Memory B cell (primary cell): ENCODE measurements at places on chromosomes 7 and 10.
A peak's percentile ranks its signal among the peaks of the same experiment; 100 is the strongest.

- no peaks in the 10 kb centered on the region for H3K4me1 ChIP-seq
- peaks cover 3% of the 10 kb centered on the region for H3K27me3 ChIP-seq
- no peaks in the 10 kb centered on the region for H3K36me3 ChIP-seq
- no peak for DNase-seq
Observed at GRCh38 chr10:117622471-117623184, 80.1 kb downstream of the EMX2 start.

DNA sequence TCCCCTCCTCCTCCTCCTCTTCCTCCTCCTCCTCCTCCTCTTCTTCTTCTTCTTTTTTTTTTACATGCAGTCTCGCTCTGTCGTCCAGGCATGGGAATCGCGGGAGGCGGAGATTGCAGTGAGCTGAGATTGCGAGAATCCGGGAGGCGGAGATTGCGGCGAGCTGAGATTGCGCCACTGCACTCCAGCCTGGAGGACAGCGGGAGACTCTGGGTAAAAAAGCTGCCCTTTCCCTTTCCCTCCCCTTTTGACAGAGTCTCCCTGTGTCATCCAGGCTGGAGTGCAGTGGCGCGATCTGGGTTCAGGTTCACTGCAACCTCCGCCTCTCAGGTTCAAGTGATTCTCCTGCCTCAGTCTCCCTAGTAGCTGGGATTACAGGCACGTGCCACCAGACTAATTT is 168.1 kb upstream of the MALRD1 start:
- no peak overlapping the region for H3K4me3 ChIP-seq
- H3K27me3 ChIP-seq = no peaks in the 10 kb centered on the region
- no peak for DNase-seq

GRCh38 chr10:9501944-9502343 is 1447.5 kb downstream of the GATA3 start:
- DNase-seq = no peak
- no peaks in the 10 kb centered on the region for H3K27me3 ChIP-seq
- no peaks in the 10 kb centered on the region for H3K4me1 ChIP-seq

- no peaks in the 10 kb centered on the region for H3K27me3 ChIP-seq
- H3K4me1 ChIP-seq = peaks cover 2% of the 10 kb centered on the region
- no peaks in the 10 kb centered on the region for H3K36me3 ChIP-seq
- no peak overlapping the region for H3K27ac ChIP-seq
Observed at GRCh38 chr7:128876586-128876977, 13.9 kb downstream of the ATP6V1F start.

DNA sequence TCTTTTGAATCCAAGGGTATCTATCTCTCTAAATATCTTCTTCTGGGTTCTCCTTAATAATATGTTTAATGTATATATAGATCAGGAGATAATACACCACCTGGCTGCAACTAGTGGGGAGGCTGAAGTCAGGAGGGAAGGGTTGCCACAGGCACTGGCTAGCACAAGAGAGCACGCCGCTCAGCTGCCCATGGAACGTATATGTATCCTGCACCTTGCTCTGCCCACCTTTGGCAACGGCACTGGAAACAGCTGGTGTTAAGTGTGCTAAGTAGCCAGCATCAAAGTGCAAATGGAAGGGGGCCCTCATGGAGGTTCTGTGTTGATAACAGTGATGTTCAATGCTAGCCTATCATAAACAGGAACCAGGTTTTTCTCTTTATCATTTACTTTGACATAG is 49.8 kb upstream of the FAM133B start:
- DNase-seq = no peak
- no peak overlapping the region for H3K4me3 ChIP-seq
- peaks cover 10% of the 10 kb centered on the region for H3K4me1 ChIP-seq
- no peaks in the 10 kb centered on the region for H3K27me3 ChIP-seq
- H3K36me3 ChIP-seq = no peaks in the 10 kb centered on the region

DNA sequence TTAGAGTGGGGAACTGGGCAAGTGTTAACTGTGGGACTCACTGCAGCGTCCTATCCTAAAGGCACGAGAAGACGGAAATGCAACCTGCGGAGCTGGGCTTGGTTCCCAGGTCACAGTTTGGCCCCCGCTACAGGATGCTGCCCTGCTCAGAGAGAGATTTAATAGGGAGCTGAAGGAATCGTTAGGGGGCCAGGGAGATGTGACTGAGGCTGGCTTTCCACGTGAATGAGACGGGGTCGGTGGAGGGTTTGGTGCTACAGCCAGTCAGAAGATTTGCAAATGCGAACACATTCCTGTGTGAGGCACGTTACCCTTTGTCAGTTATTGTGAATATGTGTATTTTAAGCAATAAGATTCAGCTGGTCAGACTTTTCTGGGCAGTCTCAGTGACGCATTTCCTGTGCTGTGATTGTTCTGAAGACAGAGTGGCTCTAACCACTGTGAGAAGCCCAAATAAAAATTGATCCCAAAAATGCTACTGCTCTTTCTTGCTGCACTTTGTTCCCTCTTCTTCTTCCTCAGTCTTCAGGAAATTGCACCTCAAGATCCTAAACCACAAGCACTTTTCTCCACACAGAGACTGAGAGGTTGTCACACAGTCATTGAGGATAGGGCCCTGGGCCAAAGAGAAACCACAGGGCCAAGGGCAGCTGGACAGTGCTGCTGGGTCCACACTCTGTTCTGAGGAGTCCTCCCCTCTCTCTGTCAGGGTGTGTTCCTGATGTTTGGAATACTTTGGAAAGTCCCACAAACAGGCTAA is 21.2 kb downstream of the CYP17A1 start:
- no peak for DNase-seq
- H3K36me3 ChIP-seq = peaks cover 12% of the 10 kb centered on the region
- peaks cover 10% of the 10 kb centered on the region for H3K4me1 ChIP-seq
- no peaks in the 10 kb centered on the region for H3K27me3 ChIP-seq
- H3K4me3 ChIP-seq = no peak overlapping the region

DNA sequence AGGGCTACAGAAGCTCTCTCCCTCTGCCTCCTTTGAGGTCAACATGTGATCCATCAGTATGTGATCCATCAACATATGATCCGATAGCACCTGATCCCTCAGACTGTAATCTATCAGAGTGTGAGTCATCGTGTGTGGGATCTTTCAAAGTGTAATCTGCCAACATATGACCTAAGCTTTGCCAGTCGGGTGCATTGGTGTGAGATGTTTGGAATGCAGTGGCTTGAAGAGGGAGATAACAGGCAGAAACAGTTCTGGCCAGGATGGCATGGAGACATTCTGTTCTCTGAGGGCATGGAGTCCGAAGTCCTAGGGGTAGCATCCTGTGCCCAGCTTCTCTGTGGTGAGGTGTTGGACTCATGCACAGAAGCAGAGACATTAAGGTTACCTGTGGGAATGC is 217.7 kb upstream of the ETV1 start:
- no peak overlapping the region for H3K4me3 ChIP-seq
- no peaks in the 10 kb centered on the region for H3K36me3 ChIP-seq
- H3K27me3 ChIP-seq = no peaks in the 10 kb centered on the region

- H3K4me1 ChIP-seq = no peaks in the 10 kb centered on the region
- peaks cover 4% of the 10 kb centered on the region for H3K27me3 ChIP-seq
- no peak overlapping the region for H3K27ac ChIP-seq
- no peaks in the 10 kb centered on the region for H3K36me3 ChIP-seq
- no peak overlapping the region for H3K4me3 ChIP-seq
- no peak for DNase-seq
Observed at GRCh38 chr10:123101872-123102271, 33.9 kb upstream of the HMX3 start.

GRCh38 chr7:74657692-74658177 is at the start of gene GTF2I:
Gene GTF2I (plus strand): TSS chr7:74657718. CDS start chr7:74689129, 31,411 bp downstream.
- DNase-seq = no peak
- peaks cover 29% of the 10 kb centered on the region for H3K4me1 ChIP-seq
- no peaks in the 10 kb centered on the region for H3K36me3 ChIP-seq
- H3K27ac ChIP-seq = peak within 1 kb of the TSS; percentile 95
